ENCODE measurements at places on chromosomes 5 and 9.

DNA sequence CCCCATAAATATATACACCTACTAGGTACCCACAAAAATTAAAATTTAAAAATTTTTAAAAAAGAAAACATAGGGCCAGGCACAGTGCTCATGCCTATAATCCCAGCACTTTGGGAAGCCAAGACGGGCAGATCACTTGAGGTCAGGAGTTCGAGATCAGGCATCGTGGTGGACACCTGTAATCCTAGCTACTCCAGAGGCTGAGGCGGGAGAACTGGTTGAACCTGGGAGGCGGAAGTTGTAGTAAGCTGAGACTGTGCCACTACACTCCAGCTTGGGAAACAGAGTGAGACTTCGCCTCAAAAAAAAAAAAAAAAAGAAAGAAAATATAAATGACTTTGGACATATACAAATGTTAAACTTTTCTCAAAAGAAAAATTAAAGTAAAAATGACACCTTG, 33.3 kb upstream of the RNF38 start:
- DNase-seq = no peak

- no peak for DNase-seq
Observed at GRCh38 chr9:111728143-111728542, 66.6 kb downstream of the SHOC1 start.

GRCh38 chr5:36877667-36878391, 1.3 kb downstream of the NIPBL start:
- no peak for DNase-seq

DNA sequence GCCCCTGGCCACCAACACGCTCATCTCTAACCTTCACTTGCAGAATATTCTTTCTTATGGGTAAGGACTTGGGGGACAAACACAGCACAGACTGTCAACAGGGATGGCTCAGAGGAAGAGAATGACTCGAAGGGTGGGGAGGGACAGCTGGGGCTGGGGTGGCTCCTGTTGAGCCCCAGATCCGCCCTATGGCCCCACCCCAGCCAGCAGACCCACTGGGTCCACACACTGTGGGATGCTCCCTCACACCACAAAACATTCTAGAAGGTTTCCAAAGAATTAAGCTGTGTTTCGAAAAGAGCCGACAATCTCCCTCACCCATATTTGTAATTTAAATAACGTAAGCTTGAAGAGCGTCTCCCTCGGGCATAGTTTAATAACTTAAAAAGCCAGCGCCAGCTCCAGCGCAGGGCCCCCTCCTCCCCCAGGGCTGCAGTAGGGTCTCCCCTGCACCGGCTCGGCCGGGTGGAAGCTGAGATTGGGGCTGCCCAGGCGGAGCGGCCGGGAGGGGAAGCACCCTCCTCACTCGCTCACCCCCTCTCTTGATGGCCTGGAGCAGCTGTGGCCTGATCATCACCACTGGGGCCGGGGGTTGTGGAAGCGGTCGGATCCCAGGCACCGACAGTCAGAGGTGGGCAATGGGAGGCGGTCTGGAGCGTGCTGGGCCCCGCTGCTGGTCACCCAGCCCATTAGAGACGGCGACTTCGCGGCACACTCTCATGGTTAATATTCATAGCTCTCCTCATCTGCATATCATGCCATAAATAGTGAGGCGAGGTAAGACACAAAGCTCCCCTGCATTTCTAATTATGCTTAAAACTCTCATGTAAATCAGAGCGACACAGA, 37.6 kb downstream of the NACC2 start:
- DNase-seq = no peak

DNA sequence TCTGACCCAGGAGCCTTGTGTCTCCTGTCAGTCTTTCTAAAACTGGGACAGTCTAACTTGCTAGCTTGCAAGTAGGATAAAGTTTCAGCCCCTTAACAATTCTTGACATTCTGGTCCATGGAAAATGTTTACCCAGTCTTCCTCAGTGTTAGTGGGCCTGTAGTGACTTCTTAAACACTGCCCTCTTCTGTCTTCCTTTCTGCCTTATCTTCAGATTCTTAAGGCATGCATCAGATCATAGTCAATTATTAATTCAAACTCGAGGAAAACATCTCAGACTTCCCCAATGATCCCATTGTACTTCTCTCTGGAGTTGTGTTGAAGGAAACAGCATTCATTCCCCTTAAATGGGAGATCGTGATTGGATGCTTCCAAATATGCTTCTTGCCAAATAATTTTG, 1199.8 kb downstream of the DTWD2 start:
- DNase-seq = no peak

DNA sequence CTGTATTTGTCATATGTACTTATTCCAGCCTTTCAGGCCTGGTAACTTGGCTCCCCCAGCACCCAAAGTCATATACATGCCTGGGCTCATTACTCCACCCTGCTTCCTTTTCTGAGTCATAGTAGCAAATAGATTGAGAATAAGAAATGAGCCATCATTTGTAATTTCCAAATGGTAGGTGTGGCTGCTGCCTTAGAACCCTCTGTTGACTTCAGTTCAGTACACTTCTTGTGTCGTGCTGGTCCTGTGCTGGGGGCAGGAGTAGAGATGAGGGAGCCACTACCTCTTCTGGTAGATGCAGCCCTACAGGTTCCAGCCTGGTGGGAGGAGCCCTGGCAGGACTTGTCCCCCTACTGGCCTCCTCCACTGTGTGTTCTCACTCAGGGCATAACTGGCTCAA, 11.1 kb downstream of the GM2A start:
- no peak for DNase-seq

GRCh38 chr5:61402970-61403900, 71.2 kb downstream of the ZSWIM6 start:
- DNase-seq = no peak

GRCh38 chr9:86733929-86734328, 213.4 kb downstream of the GAS1 start:
- no peak for DNase-seq

- no peak for DNase-seq
Observed at GRCh38 chr9:91024841-91025240, 223.2 kb downstream of the SYK start.

DNA sequence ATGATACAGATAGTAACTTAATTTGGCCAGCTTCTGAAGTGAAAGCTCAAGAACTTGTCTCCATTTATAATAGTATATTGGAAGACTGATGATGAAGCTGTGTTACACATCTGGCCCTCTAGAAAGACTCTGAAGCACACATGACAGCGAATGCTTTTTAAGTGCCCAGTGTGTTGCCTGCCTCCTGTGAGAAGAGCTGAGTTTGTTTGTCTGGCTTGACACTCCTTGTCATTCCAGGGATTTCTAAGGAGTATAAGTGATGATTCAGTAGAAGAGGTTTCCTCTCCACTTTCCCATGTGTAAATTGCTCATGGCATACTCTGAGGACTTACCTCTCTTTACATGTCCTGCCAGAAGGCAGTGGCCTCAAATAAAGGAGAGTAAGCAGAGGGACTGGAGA, 30.4 kb upstream of the LRRTM2 start:
- no peak for DNase-seq

DNA sequence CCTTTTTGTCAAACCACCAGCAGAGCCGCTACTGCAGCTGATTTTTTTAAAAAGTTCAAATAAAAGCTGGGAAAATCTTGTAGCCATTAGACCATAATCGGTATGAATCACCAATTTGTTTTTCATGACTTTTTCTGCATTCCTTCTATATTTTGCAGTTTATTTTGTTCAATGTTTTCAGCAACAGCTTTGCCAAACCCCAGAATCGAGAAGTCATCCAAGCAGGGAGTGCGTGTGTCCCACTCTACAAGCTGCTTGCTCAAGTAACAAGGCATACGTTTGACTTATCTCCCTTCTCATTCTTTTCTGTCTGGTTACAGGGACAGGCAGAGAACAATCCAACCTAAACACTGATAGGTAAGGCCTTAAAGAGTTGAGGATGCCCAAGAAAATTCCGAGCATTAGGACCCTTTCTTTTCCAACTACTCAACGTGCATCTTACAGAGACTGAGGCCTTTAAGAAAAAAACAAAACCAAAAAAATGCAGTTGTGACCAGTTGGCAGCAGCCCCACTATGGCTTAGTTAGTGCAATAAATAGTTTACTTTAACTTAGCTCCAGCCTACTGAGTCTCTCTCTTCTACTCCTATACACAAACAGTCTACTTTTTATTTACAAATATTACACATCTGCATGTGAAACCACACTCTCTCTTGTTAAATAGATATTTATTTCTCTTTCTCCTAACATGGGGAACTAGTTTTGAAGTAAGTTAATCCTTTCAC, 134.7 kb upstream of the SLIT3 start:
- DNase-seq = no peak
